ENCODE measurements at places on chromosomes 5 and 9.

DNA sequence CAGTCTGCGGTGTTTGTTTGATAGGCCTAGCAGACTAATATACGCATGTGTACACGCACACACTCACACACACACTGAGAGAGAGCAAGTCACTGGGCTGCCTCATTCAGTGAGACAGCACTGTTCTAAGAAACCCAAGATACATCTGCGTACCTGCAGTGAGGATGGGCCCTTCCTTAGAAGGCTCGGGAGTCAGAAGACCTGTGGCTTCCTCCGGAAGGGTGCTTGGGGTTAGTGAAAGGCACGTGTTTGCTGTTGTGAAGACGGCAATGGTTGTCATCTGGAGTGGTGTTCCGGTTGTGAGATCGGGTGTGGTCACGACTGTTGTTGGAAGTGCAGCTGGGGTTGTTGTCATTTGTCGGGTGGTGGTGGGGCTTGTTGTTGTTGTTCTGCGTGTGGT, 11.7 kb downstream of the TIMD4 start:
- DNase-seq = no peak

GRCh38 chr9:106757514-106757913, 105.5 kb upstream of the ZNF462 start:
- no peak for DNase-seq

- DNase-seq = no peak
These were observed 4.9 kb downstream of the SH3GLB2 start for GRCh38 chr9:129023036-129023907.

- no peak for DNase-seq
These were observed 64.5 kb upstream of the ERBIN start for GRCh38 chr5:65861830-65862241.

DNA sequence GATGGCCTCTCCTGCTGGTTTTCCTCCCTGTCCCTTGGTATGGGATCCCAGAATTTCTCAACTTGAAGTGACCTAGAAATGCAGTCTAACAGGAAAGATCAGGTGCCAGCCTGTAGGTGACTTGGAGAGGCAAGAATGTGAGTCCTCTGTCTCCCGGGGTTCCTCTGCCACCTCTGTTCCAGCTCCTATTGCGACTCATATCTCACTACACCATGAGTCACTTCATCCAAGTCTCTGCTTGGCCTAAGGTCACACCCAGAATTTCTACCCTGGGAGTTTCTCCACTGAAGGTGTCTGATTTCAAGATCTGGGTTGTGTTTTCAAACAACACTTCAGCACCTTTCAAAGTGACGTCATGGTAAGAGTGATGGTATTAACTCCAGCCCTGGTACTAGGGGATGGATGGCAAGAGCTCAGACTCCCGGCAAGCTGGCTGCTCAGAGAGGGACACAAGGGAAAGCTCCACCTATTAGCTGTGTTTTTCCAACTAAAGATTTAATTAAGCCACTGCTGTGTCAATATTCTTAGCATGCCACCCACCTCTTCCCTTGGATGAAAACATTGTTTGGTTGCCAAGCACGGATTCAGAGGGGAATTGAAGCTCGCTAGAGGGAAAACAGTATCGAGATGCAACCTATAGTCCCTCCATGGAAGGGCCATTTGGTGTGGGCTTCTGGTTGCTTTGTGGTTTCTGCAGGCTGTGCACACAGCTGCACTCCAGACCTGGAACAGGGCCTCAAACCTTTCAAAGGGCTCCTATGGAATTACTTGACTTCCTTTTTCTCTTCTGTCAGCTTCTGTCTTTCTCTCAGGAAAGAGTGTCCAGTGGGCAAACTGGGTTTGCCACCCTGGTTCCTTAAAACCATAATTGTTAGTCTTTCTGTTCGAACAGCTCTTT, 205.7 kb downstream of the GAS1 start:
- DNase-seq = no peak

DNA sequence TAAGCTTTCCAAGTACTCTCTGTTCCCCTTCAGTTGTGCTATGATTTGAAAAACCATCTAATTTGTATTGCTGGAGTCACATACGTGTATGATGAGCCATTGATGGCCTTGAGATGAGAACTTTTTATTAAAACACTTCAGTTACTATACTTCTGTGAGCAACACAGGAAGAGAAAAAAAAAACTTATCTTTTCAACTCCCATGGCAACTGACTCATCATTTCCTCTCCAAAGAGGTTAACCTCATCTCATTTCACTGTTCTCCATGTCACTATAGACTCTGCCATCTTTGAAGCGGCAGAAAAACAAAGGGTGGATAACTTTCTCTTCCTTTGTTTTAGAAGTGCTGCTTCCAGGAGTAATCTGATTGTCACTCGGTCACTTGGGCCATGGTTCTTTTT, 104.3 kb upstream of the PCSK1 start:
- DNase-seq = peak; percentile 85

DNA sequence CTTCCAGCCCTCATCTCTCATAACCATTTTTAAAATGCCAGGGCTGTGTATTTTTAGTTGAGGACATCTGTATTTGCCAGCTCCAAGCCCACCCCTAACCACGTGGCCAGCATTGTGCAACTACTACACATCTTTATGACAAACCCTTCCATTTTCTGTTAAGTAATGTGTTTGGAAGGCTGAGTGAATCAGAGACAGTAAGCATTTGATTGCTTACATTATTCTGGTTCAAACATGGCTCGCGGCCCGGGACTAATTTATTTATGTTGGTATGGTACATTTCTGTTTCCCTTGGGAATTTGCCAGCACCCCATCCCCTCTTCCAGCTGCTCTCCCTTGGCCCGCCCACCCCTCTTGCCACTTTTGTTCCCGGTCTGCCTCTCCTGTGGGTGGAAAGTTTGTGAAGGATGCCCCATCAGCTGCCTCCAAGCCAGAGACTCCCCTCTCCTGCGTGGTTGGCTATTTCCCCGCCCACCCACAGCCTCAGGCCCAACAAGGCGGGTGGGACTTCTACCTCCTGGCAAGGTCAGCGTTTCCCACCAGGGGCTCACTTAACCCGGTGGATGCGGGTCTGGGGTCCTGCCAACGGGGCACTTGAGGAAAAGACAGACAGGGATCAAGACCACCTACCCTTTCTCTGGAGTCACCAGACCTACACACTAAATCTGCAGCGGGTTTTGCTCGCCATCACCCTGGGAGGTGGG, 162.2 kb downstream of the HSD17B3 start:
- DNase-seq = no peak

GRCh38 chr5:39266442-39266841, 47.1 kb upstream of the FYB1 start:
- DNase-seq = no peak

- DNase-seq = peak; percentile 56
These were observed 186.7 kb downstream of the PDZD2 start for GRCh38 chr5:31825518-31826068.

GRCh38 chr5:138064526-138064925, 19.3 kb upstream of the WNT8A start:
- DNase-seq = no peak

DNA sequence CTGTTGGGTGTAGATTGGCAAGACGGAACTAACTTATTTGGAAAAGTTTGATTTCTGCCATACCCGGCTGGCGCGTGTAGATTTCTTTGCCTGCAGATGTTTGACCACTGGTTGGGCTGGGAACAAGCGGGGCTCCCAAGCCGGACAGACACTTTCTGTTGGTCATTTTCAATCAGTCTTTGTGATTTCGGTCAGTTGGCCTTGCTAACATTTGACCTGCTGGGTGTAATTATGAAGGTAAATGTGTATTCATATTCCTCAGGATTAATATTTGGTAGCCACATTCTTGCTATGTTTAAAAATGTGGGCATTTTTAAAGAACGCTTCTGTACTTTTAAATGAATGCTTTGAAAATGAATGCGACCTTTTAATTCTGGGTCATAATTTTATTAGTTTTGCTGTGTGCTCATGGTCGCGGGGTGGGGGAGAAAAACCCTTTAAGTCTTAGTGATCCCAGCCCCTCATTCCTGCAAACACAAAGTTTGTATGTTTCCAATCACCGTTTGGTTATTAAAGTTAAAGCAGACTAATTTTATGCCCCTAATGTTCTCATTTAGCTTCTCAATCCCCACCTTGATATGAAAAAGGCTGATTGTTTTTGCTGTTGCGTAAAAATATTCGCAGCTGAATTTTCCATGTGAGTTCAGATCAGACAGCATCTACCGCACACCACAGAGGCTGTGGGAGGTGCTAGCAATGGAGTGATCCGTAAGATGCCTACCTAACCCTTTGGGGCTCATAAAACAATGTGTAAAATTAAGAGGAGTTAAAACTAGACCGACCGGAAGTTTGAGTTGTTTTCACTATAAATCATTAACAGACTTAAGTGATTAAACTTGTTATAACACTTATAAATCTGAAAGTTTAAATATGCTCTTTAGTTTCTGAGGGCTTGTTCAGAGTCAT, 1.5 kb downstream of the RASGRF2 start:
- DNase-seq = peak; percentile 88

GRCh38 chr5:123097871-123098735, 9.1 kb downstream of the PRDM6 start:
- no peak for DNase-seq

- no peak for DNase-seq
These were observed 356.4 kb upstream of the GRAMD2B start for GRCh38 chr5:126066836-126067235.

DNA sequence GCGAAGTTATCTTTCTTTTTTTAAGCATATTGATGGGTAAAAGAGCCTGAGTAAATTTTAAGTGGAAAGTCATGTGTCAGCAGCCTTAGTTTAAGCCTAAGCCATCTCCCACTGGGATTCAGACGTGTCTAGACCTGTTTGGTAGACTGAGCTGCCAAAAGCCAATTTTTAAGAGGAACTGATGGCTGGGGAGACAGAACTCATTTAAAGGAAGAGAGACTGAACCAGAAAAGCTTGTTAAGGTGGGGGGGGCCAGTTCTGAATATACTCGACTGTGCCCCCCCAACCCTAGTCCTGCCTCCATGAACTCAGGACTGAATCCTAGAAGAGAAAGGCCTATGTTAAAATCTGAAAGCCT, 58.3 kb upstream of the PLPP1 start:
- no peak for DNase-seq

GRCh38 chr5:4862500-4862899, 277.6 kb upstream of the ADAMTS16 start:
- peak; percentile 13 for DNase-seq

DNA sequence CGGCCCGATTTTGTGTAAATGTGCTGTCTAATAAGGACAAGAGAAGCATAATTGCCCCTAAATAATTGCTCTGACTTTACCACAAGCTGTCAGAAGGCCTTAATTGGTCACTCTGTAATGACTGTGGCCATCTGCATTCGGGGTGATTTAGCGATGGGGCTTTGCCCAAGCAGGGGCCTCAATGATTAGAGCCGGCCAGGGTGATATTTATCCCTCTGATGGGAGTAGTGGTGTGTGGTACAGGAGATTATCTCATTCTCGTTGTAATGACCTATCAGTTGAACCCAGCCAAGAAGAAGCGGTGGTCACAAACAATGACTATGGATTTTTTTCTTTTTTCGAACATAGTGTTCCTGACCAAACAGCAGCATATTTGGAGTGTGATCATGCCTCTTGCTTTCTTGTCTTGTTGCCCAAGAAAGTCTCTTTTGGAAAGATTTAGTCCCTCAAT, 72.0 kb upstream of the SAP30L start:
- DNase-seq = no peak

GRCh38 chr5:60765019-60765709, 65.2 kb upstream of the DEPDC1B start:
- DNase-seq = no peak

- no peak for DNase-seq
These were observed 18.4 kb upstream of the CATSPER3 start for GRCh38 chr5:134949316-134949715.

GRCh38 chr5:10745133-10745532, 15.9 kb downstream of the DAP start:
- no peak for DNase-seq

- DNase-seq = no peak
These were observed 176.8 kb upstream of the PAPPA start for GRCh38 chr9:115976781-115977180.

GRCh38 chr9:33287087-33287490, 3.2 kb upstream of the NFX1 start:
- DNase-seq = peak; percentile 77

GRCh38 chr9:13688990-13689600, 409.6 kb upstream of the MPDZ start:
- no peak for DNase-seq

GRCh38 chr9:27599102-27599869, 26.0 kb upstream of the C9orf72 start:
- DNase-seq = no peak

- DNase-seq = no peak
These were observed 20.0 kb downstream of the SLC30A5 start for GRCh38 chr5:69113851-69114250.

DNA sequence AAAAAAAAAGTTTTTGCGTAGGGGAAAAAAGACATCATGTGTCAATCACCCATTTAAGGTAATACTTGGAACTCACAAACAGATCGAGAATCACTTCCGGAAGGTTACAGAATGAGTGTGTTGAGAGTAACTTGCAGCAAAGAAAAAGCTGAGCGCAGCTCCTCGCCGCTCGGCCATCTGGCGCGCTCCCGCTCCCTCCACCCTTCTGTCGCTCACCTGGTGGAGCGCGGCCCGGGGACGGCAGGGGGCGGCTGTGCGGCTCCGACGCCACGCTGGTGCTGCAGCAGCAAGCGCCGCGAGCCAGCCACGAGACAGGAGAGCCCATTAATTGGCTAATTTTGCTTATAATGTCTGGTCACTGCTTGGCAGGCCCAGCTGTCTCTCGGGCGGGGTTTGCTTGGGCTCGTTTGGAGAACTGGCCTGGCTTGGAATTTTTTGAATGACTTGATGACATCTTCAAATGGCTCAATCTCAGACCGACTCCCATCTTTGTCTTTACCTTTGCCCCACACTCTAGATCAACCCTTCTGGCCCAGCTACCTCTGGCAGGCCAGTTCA, 601.8 kb downstream of the CCDC171 start:
- DNase-seq = peak; percentile 49

GRCh38 chr9:127104581-127105311, 17.7 kb downstream of the ANGPTL2 start:
- no peak for DNase-seq

DNA sequence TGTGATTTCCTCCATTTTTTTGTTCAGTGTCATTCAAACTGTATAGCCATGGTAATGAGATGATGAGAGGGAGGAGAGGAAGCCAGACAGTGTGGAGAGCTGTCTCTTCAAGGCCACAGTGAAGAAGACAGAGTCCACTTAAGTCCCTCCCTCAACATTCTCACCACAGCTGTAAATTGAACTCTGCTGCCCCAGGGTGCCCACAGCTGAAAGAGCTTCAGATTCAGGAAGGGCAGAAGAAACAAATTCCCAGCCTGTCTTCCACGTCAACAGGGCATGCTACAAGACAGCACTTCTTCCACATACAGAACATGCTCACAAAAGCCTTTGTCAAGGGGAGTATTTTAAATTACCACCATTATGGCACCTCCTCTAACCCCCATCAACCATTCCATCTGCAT, 100.4 kb downstream of the KLHL3 start:
- DNase-seq = no peak

- no peak for DNase-seq
These were observed 62.2 kb upstream of the GNE start for GRCh38 chr9:36320466-36320865.

Measured in activated CD4-positive, alpha-beta T cell treated with anti-CD3 and anti-CD28 coated beads, Interleukin-10, Interleukin-2, amounts not matched to agents 100 ng/mL and 50 ng/mL, durations not matched to agents 16 hours and 8 hours (primary cell).